Astrocyte of the spinal cord (primary cell): ENCODE measurements at places on chromosomes 7 and 10.

DNA sequence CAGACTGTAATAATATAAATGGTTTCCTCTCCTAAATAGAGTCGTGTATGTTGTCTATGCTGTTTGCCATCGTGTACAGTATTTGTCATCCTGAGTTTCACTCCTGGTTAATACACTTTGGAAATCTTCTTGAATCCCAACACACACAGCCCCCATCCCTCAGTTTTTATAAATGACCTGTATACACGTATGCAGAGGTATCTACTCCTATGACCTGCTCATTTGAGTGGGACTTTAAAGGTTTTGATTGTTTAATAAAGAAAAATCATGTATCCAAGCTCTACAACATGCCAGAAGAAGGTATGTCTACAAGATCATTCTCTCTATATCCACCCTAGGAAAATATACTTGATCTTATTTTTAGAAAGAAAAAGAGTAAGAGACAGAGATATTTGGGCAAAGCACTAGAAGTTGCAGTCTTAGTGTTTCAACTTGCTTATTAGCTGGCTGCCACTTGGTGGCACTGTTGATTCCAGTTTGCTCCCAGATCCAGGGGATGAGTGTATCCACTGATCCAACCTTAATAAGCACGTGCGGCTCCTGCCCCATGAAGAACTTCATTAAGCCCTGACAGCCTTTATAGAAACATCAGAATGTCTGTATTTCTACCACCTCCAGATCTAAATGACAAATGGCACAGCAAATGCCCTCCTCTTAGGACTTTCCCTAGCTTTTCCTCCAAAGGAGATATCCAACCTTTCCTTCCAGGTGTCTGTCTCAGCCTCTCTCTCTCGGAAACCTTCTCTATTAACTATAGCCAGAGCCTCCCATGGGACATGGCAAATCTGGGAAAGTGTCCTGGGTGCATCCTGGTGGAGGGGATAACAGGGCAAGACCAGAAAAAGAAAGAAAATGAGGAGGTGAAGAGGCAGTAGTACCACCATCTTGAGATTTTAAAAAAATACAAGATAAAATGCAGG lies 181.6 kb upstream of the NEBL start:
- DNase-seq: peak; percentile 74

DNA sequence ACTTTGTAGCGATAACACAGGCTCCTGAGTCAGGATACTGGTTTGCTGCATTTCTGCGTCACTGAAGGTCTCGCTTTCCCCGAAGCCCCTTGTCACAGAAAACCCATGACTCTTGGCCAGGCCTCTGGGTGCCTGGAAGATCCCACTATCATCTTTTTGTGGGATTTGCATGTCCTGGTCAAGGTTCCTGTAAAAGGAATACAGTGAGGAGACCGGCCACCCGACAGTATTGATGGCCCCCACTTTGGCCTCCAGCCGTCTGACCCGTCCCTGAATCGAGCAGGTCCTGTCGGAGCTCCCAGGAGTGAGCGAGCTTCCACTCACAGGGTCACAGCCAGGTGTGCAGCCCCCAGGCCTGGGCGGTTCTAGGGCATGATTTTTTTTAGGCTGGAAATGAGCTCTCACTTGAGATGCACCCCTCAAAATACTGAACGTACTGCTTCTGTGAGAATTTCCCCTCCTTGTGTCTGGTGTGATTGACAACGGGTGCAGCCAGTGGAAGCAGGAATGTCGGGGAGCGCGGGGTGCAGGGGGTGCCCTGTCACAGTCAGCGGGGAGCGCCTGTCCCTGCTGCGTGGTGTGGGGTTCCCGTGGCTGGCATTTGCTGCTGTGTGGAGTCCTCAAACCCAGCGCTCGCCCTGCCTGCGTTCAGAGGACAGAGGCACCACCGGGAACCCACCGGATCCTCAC lies 75.8 kb downstream of the DNAJB6 start:
- DNase-seq: no peak

- no peak for DNase-seq
These were observed 116.4 kb upstream of the NFE2L3 start for GRCh38 chr7:26035552-26035951.

- peak; percentile 61 for DNase-seq
These were observed 303.7 kb downstream of the PRPF18 start for GRCh38 chr10:13890233-13891127.

- no peak for DNase-seq
These were observed 523.7 kb upstream of the GALNT17 start for GRCh38 chr7:70608229-70608628.

DNA sequence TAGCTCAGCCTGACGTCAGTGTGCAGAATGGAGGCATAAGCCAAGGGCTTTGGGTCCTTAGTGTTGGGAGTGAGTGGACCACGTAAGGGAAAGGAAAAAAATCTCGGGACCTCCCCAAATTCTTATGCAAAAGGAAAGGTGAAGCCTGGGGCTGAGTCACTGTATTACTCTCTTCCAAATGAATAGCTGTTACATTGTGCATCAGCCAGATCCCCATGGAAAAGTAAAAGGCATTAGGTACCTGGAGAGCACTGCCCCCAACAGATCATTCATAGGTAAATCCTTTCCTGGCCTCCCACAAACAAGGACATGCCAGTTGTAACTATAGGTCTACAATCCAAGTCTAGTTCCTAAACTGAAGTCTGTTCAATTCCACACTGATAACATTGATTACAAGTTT lies 170.5 kb downstream of the C1GALT1 start:
- DNase-seq: no peak

DNA sequence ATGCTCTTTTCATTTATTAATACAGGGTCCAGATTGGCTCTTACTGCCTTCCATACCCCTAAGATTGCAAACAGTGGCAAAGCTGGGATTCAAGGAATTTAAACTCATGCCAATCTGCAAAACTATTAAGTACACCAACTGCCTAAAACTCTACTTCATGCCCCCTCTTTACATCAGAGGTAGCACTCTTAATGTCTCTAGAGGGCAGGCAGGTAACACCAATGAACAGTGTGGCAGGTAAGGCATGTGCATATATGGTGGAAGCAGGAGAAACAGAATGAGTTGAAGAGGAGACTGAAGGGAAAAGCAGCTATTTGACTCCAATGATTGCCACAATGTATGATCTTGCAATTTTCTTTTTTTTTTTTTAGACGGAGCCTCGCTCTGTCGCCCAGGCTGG lies 156.7 kb downstream of the BTAF1 start:
- no peak for DNase-seq

- no peak for DNase-seq
These were observed 28.8 kb upstream of the DNAH11 start for GRCh38 chr7:21514062-21514461.

- DNase-seq: peak; percentile 71
These were observed 9.6 kb upstream of the AGR3 start for GRCh38 chr7:16891338-16891737.

- no peak for DNase-seq
These were observed 21.9 kb downstream of the ADCY1 start for GRCh38 chr7:45595809-45596664.

- DNase-seq: no peak
These were observed 54.6 kb downstream of the TEX36 start for GRCh38 chr10:125628104-125629049.

DNA sequence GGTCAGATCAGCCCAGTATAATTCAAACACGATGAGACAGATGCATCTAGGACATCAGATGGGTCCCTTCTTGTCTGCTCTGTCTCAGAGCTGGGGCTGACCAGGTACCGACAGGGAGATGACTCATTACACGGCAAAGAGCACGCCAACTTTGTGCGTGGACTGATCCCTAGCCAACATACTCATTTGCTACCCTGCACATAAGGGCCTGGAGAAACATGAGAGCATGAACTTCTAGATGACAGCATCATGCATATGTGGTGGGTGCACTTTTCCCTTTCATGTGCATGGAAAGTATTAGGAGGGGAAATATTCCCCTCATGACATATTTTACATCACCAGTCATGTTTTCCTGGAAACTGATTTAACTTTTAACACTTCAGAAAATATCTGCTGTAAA lies 35.1 kb upstream of the NPVF start:
- no peak for DNase-seq

DNA sequence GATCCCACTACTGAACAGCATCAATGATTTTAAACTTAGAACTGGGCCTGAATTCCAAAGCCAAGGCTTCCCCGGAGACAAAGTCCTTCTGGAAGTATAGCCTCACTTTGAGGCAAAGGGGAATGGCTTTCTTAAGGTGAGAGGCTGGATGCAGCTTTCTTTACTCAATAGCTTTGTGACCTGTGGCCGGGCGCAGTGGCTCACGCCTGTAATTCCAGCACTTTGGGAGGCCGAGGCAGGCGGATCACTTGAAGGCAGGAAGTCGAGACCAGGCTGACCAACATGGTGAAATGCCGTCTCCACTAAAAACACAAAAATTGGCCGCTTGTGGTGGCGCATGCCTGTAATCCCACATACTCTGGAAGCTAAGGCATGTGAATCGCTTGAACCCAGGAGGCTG lies 3.2 kb upstream of the FGFR2 start:
- DNase-seq: no peak

DNA sequence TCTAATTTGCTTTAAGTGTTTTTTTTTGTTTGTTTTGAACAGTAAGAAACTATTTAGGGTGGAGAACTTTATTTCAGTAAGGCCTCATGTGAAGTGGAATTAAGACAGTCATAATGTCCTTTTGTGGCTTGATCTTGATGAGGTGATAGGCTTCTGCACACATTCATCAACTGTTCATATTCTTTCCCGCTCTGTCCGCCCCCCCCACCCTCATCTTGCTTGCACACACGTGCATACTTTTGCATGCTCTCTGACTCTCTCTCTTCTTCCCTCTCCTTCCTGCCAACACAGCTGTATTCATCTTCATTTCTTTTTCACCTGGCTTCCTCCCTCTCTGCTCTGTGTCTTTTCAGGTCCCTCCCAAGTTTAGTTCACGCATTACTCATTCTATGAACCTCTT lies 429.6 kb downstream of the AUTS2 start:
- DNase-seq: no peak

DNA sequence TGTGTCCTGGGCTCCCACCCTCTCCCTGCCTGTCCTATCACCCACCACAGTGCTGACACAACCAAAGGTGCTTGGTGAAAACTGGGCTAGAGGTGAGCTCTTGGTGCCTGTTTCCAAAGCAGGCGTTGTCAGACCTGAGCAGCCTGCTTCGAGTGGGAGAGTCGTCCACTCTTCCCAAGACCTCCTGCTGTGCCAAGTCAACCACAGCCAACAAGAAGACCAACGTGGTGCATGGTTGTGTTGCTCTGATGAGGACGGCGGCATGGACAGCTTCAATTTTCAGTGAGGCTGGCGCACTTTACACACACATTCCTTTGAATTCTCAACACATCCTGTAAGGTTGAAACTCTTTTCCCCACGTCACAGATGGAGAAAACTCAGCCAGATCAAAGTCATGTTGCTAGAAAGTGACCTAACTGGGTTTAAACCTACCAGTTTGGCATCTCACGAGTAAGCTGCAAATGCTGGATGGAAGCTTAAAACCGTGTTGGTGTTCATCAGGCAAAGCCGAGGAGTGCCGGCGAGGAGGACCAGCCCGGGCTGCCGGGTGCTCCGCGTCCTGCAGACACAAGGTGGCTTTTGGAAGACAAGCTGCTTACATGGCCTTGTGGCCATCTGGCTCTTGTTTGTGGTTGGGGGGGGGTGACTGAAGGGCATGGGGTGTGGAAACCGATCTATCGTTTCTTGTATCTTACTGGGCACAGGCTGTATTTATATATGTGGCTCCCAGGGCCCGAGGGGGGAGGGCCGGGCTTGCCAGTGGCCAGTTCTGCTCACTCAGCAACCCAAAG lies 39.3 kb downstream of the INSIG1 start:
- no peak for DNase-seq

DNA sequence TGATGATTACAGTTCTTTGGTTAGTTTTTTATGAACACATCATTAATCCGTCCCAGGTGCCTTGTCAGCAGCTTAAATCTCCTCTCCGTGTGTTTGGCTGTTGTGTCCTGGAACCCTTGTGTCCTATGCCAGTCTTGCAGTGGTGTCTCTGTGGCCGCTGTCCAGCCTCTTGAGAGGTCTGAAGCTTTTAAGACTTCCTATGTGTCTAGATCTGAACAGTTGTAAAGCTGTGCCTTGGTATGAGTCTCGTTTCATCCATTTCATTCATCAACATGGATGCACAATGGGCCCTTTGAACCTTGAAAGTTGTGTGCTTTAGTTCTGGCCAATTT lies 16.7 kb downstream of the LMTK2 start:
- no peak for DNase-seq

DNA sequence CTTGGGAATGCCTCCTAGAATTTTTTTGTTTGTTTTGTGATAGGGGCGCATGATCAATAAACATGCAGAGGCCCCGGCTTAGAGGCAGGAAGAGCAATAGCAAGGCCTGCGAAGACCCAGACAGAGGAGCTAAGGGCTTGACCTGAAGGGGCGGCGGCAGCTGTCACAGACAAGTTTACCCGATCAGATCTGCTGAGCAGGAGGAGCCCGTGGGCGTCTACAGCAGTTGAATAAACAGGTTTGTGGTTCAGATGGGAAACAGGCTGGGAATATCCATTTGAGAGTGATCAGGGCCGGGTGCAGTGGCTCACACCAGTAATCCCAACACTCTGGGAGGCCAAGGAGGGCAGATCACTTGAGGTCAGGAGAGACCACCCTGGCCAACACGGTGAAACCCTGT lies 126.0 kb upstream of the CALN1 start:
- DNase-seq: no peak

GRCh38 chr10:4159173-4159572 lies 374.2 kb upstream of the KLF6 start:
- DNase-seq: no peak

GRCh38 chr7:51456431-51457060 lies 139.9 kb upstream of the COBL start:
- DNase-seq: no peak

DNA sequence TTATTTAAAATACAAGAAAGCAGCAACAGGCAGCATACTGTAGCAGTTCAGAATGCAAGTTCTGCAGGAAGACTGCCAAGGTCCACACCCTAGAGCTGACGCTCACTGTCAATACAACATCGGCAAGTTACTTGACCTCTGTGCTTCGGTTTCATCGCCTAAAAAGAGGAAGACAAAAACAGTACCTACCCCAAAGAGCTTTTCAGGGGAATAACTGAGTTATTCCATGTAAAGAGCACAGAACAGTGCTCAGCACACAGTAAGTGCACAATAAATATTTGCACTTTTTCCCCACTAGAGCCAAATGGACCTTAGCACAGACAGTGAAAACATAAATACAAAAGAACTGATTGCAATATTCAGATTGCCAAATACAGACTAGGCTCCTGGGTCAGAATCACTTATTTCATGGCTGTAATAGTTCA lies 88.6 kb downstream of the USP6NL start:
- no peak for DNase-seq

DNA sequence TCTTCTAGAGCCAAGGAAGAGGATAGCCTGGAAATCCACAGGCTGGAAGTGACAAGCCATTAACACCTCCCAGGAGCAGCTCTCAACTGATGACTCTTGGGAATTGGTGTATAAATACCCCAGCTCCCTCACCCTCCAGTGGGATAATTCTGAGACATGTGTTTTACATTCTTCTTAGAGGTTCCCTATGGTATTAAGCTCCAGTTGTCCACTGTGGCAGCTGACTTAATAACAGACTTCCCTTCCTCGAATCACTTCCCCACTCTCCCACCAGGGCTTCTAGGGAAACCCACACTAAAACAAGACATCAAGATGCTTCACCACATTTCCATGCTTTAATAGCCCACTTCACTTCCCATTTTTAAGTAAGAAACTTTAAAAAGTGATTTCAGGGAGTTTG lies 47.2 kb downstream of the FAM107B start:
- no peak for DNase-seq

GRCh38 chr7:103805346-103805745 lies 184.1 kb downstream of the RELN start:
- no peak for DNase-seq
